ENCODE measurements at places on chromosomes 16 and 17.

GRCh38 chr17:42673266-42673884 lies 3.4 kb downstream of the PLEKHH3 start:
- no peak for DNase-seq

GRCh38 chr16:2964475-2965336 lies 631 bp downstream of the KREMEN2 start:
- no peak for DNase-seq

GRCh38 chr16:11449716-11450115 lies 104.5 kb downstream of the RMI2 start:
- no peak for DNase-seq

GRCh38 chr17:21375757-21376080 lies 438 bp upstream of the KCNJ12 start:
- no peak for DNase-seq

DNA sequence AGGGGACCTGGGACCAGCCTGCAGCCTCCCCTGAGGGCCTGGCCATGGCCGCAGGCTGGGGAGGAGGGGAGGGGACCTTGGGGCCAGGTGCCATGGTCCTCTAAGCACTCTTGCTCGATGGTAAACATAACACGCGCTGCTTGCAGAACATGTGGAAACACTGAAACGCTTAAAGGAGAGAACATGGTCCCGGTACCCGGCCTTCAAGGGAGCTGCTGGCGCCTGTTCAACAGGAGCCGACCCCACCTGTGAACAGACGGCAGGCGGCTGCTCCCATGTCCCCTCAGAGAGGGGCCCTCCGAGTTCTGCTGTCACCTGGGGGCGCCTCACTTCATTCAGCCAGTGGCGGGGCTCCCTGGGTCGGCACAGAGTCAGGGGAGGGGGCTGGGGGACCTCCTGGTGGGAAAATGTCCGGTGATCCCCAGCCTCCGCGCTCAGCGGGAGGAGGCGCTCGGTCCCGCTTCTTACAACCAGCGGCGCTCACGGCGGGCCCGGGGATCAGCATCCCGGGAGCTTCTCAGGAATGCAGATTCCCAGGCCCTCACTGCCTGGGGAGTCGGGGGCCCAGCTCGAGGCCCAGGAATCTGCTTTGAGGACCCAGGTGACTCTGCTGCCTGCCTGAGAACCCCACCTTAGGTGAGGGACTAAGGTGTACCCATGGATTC lies 854 bp upstream of the SSTR5 start:
- DNase-seq = no peak

- no peak for DNase-seq
Measured at GRCh38 chr17:81251094-81251708, 12.1 kb downstream of the NDUFAF8 start.

- DNase-seq = peak; percentile 66
Measured at GRCh38 chr16:50368410-50369132, at the start of gene BRD7. TSS of gene BRD7 (minus strand) at chr16:50368988. CDS start at chr16:50368774, 214 bp downstream.

DNA sequence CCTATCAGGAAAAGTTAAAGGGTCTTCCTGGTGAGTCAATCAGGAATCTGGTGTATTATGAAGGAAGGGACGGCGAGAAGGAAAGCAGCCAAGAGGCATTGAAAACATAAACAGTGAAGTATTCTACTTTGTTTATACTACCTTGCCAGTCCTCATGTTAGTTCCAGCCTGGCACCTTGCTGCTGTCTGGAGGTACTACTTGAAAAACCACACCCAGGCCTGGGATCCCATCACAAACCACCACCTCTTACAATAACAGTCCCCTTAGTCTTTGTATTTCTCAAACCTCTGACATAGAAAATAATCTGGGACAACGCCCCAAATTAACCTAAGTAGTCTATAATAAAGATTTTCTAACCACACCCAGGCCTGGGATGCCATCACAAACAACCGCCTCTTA lies 676.7 kb upstream of the SOX9 start:
- no peak for DNase-seq

GRCh38 chr17:50923611-50924010 lies 57.5 kb upstream of the TOB1 start:
- DNase-seq = no peak

GRCh38 chr16:58661199-58661830 lies 23.3 kb downstream of the SLC38A7 start:
- DNase-seq = no peak

DNA sequence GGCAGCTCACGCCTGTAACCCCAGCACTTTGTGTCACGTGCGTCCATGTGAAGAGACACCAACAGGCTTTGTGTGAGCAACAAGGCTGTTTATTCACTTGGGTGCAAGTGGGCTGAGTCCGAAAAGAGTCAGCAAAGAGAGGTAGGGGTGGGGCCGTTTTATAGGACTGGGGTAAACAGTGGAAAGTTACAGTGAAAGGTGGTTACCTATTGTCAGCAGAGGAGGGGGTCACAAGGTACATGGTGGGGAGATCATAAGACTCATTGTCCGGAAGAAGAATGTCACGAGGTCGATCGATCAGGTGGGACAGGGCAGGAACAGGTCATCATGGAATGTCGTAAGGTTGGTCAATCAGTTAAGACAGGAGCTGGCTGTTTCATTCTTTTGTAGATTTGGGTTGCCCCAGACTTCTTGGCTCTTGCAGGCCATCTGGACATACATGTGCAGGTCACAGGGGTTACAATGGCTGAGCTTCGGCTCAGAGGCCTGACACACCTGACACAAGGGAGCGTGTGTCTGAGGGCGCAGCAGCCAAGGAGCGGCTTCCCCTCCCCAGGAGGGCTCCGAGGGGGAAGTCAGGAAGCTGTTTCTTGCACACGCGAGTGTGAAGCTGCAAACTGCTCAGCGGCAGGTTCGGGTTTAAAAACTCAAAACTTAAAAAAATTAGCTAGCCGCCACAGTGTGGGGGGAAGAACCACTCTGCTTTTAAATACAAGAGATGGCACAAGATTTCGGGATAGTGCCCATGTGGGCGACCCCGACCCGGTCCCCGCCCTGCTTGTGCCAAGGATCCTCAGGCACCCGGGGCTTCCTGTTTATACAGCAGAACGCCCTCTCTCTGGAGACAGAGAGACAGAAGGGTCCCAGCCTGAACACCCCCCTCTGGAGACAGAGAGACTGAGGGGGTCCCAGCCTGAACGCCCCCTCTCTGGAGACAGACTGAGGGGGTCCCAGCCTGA lies 12.4 kb upstream of the TEX19 start:
- DNase-seq = no peak

DNA sequence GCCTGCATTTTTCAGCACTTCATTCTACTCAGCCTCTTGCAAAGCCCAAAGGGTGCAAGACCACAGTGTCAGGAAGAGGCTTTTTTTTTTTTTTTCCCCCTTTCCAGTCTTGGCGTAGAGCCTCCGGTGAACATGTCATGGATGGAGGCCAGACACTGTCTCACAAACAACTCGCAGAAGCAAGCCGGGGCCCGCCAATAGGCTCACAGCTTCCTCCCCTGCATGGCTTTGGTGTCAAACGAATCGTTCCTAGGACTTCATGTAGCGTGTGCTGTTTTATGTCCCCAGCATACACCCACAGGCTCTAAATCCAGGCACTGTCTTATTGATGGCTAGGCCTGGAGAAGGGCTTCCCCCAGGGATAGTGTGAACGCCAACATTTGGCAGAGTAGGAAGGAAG lies 457.7 kb upstream of the MAF start:
- DNase-seq = no peak

GRCh38 chr17:63514974-63515373 lies 8.2 kb upstream of the KCNH6 start:
- DNase-seq = no peak

GRCh38 chr16:21265104-21265837 lies 12.8 kb downstream of the CRYM start:
- no peak for DNase-seq

- DNase-seq = peak; percentile 92
Measured at GRCh38 chr17:42566883-42567573, at the start of gene MLX. TSS of gene MLX (plus strand) at chr17:42567100. CDS start at chr17:42567125, 25 bp downstream.

- no peak for DNase-seq
Measured at GRCh38 chr17:81386646-81387099, 8.6 kb upstream of the BAHCC1 start.

DNA sequence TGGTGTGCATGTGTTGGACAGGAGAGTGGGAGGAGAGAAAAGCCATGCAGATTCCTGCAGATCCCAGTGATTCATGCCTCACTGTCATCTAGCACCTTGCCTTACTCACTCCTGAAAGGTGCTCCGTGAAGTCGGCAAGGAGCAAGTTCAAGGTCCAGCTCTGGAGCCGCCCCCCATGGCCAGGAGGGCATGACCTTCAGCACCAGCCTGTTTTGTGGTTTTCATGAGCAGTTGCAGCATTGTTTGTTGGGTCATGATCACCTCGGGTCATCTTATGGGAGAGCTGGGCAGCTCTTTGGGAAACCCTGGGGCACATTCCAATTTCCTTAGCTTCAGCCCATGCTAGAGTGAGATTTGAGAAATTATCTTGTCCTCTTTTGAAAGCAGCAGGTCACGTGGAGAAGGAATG lies 137.5 kb upstream of the IRX3 start:
- DNase-seq = no peak

DNA sequence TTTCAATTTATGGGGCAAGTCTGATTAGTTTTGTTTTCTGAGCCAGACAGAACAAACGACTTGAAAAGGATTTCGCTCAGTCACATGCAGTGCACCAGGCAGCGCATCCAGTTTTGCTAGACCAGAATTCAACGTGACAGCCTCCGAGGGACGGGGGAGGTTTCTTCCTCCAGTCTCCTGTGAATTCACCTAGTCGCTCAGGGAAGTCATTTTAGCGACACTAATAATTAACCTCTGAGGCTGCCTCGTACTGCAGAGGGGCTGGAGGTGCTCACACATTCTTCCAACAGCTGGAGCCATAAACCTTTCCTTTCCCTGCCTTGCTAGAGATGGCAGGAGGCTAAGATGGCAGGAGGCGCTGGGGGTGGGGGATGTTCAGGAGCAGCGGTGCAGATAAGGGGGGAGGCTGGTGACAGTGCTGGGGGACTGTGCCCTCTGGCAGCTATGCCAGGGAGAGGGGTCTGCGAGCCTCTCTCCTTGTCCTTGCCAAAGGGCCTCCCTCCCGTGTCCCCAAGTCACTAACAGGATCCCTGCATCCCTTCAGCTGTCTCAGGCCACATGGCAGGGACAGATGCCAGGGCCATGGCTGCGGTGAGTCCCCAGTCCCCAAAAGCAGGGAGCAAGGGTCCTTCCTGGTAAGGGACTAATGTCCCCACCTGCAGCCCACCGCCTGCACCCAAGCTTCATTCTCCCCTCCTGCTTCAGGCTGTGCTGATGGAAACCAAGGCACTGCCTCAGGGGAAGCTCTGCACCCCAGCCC lies 24.0 kb downstream of the MXRA7 start:
- no peak for DNase-seq

DNA sequence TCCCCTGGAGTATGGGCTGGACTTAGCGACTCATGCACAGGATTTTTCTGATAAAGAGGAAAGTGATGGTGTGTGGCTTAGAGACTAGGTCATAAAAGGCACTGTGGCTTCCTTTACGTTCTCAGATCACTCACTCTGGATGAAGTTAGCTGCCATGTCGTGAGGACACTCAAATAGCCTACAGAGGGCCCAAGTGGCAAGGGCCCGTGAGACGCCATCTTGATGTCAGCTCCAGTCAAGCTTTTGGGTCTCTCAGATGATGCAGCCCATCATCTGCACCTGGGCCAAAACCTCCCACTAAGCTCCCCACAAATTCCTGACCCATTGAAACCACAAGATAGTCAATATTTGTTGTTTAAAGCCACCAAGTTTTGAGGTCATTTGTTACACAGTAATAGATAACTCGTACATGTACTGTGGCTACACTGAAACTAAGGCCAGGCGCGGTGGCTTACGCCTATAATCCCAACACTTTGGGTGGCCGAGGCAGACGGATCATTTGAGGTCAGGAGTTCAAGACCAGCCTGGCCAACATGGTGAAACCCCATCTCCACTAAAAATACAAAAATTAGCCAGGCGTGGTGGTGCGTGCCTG lies 14.7 kb downstream of the ST6GALNAC2 start:
- no peak for DNase-seq

GRCh38 chr16:27463741-27464591 lies 62.0 kb downstream of the IL21R start:
- DNase-seq = no peak

- no peak for DNase-seq
Measured at GRCh38 chr16:87368029-87368770, 15.4 kb downstream of the FBXO31 start.

- no peak for DNase-seq
Measured at GRCh38 chr17:65243838-65244625, 106.9 kb downstream of the RGS9 start.

DNA sequence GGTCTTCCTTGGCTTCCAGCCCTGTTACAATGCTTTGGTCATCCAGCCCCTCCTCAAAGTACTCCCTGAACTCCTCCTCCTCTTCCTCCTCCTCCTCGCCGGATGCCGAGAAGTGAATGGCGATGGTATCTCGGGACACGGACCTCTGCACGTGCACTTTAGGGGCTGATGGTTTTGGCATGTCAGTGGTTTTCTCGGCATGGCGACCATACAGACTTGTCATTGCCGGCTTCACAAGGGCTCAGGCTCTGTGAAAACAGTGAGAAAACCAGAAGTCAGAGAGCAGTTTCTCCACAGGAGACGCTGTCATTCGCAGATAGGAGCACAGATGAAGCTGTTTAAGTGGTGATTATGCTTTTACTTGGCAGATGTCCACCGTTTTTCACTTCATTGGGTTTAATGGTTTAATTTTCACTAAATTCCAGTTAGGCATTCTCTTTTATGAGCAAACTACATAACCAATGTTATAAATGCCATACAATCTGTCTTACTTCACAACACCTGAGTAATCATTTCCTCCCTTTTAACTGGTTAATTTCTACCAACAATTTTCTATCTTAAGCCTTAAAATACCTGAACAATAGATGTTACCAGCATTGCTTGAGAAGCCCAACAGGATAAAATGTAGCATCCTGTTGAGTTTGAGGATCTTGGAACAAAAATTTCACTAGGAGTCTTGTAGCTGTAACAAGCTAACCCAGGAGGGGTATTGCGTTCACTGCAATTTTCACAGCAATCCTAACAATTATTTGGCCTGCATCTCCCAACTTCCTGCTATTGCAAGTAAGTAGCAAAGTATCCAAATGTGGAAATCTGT lies 48.9 kb downstream of the TEX2 start:
- DNase-seq = no peak

GRCh38 chr16:14284930-14285512 lies 213.9 kb downstream of the MRTFB start:
- no peak for DNase-seq

All from hematopoietic multipotent progenitor cell (in vitro differentiated cells).